ENCODE measurements at places on chromosomes 4 and X.

DNA sequence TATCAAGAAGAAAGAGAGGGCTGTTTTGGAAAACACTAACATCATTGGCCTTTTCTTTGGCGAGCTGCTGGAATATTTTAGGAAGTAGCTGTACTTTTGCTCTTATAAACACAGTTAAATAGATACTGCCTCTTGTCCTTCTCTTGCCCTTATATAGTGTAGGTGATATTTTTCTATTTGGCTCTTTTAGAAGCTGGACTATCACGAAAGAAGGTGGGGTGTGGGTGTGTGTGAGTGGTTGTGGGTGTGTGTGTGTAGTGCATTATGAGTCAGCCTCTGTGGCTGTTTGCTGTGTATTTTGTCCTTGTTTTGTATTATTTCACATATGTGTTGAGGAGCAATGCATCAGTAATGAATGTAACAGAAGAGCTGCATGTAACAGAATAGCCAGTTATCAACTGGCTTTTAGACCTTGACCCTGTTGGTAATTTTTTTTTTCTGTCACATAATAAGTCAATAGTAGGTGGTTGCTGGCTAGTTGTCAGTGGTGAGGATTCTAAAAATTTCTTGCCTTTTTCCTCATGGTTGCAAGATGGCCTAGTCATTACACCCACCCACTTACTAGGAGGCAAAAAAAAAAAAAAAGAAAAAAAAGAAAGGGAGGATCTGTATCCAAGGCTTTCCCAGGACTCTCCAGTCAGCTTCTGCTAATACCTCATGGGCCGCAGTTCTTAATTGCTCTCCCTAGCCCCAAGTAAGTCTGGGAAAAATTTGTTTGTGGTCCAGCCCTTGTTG, 23.8 kb downstream of the ARHGAP10 start:
- DNase-seq = no peak

DNA sequence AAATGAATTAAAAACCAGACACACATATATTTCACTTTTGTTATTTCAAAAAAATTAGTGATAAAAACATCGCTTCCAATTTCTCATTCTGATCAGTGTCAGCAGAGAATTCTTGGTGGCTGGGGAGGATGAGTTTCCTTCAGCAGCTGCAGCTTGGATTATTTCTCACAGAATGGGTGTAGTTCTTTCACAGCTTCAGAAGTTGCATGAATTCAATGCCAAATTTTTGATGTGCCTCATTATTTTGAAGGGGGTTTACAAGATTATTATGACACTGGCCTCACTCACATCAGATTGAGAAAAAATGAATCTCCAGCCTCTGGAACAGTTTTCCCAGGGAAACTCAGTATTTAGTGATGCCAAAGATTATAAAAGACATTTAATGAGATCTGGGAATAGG, 184.9 kb upstream of the WDFY3 start:
- DNase-seq = no peak

DNA sequence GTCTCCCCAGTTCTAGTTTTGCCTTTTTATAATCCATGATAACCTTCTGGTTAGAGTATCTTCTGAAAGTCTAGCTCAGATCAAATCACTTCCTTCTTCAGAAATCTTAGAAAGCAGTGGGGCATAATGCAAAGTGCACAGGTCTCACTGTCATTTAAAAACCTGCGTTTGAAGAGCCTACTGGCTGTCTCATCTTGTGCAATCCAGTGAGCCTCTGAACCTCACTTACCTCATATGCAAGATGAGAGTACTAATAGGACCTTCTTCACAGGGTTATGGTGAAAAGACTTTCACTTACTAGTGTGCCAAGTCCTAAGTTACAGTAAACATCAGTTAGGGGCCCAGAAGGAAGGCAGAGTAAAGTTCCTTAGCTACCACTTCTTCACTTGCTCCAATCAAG, 131.4 kb downstream of the ENOX2 start:
- DNase-seq = no peak

GRCh38 chr4:128847082-128847724, 37.7 kb downstream of the JADE1 start:
- no peak for DNase-seq

GRCh38 chr4:147481577-147482109, 746 bp downstream of the EDNRA start:
- no peak for DNase-seq

- DNase-seq = no peak
Observed at GRCh38 chr4:110417136-110417535, 58.8 kb upstream of the ENPEP start.

- no peak for DNase-seq
Observed at GRCh38 chrX:23782455-23782854, 518 bp upstream of the SAT1 start.

DNA sequence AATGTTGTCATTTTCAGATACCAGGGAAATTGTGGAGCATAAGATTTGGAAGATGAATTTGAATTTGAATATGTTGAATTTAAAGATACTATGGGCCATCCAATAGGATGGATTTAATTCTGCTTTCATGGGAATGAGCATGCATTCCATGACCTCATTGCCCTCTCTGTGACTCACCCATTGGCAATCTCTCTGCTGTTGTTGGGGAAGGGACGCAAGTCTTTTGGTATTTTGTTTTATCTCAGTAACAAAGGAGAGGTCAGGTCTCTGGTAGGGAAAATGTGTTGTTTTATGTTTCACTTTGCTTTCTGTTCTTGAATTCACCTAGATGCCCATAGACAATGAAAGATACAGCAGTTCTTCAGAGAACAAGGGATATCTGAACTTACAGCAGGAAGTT, 42.1 kb upstream of the MAGEA4 start:
- DNase-seq = peak; percentile 49

GRCh38 chr4:2077537-2078460, 18.7 kb downstream of the NAT8L start:
- no peak for DNase-seq

- DNase-seq = no peak
Observed at GRCh38 chr4:185566425-185566824, 31.1 kb upstream of the PDLIM3 start.

DNA sequence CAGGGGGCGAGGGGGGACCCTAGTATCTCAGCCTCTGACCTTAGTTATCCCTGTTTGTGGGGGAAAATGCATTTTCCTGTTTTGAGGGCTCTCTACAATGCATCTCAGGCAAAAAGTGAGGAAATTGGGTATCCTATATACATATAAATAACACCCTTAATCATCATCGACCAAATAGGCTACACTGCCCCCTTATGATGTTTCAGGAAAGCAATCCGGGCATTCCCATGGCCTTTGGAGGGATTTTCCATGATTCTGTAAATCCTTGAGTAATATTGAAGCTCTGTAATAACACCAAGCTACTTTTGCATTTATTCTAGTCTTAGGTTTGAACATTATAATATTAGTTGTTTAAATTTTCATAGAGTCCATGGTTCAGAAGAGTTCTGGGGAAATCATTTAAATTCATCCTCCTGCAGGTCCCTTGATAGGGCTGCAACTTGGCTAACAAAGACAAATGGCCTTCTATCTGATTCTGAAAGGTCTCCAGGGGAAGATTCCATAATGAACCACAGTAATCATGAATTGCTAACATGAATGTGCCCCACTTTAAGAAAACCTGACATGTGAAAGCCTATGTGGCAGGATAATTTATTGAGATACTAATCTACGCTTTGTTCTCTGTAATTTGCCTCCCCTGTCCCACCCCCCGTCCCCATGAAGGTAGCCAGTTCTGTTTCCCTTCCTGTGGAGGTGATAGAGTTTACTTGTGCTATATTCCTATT, 91.5 kb upstream of the SCOC start:
- DNase-seq = no peak

DNA sequence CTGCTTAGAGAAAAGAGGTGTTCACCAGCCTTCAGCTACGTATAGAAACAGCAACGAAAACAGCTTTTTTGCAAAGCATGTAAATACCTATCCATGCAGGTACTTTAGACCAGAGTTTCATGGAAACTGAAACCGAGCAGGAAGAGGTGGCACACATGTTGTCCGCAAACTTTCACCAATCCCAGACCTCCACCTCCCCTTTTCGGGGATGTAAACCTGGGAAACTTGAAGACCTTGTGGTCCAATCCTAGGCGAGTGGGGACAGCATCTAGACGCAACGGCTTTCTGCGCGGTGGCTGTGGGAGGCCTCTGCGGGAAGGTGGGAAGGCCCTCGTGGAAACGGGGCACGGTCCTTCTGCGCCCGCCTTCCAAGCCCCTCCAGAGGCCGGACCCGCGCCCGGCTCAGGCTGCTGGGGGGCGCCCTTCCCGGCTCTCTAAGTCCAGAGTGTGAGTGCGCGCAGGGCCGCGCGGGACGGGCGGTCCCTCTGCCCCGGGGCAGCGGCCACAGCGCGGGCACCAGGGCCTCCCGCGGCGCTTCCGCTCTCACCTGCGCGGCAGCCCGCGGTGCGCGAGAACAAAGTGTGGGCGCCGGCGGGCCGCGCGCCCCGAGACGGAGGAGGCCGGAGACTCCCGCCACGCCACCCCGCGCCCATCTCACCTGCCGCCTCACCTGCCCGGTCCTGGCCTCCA, 830 bp upstream of the SHROOM2 start:
- DNase-seq = no peak

- DNase-seq = no peak
Observed at GRCh38 chrX:16552546-16552945, 97.4 kb upstream of the S100G start.

DNA sequence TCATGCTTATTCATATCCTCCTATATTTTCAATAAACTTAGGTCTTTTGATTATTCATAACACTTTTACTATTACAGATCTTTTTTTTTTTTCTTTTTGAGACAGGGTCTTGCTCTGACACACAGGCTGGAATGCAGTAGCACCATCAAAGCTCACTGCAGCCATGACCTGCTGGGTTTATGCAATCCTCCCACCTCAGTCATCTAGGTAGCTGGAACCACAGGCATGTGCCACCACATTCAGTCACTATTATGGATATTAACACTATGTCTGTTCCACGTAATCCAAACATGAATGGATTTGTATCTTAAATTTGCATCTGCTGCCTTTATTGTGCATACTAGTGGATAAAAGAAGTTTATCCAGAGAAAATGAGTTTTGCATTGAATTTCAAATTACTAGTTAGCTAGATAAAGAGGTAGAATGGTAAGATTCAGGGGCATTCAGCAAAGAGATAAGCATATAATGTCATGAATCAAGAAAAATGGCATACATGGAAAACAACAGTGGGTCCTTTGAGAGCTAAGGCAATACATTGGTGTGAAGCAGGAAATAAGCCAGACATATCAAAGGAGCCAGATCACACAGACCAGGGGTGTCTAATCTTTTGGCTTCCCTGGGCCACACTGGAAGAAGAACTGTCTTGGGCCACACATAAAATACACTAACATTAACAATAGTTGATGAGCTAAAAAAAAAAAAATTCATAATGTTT, 13.9 kb downstream of the ANAPC10 start:
- DNase-seq = no peak

DNA sequence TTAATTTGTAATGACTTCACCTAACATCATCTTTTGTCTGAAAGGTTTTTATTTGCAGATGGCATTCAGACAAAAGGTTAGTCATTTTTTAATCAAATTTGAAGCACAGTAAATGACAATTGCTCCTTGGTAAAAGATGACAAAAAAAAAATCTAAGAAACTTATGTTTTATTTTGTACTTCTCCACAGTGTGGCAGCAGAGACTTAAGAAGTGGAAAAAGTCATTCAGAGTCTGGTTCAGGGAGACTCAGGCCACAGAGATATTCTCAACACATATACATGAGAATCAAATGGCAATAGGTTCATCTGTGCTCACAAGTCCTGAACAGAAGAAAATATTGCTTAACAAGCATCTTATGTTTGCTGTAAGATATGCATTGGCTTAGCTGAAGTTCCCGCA, 436.2 kb downstream of the KCNIP4 start:
- no peak for DNase-seq

- DNase-seq = peak; percentile 32
Observed at GRCh38 chrX:123339221-123339905, 155.3 kb downstream of the GRIA3 start.

GRCh38 chr4:52103319-52103718, 52.2 kb downstream of the SPATA18 start:
- DNase-seq = peak; percentile 37

GRCh38 chr4:100906973-100907372, 389.2 kb upstream of the EMCN start:
- DNase-seq = no peak

DNA sequence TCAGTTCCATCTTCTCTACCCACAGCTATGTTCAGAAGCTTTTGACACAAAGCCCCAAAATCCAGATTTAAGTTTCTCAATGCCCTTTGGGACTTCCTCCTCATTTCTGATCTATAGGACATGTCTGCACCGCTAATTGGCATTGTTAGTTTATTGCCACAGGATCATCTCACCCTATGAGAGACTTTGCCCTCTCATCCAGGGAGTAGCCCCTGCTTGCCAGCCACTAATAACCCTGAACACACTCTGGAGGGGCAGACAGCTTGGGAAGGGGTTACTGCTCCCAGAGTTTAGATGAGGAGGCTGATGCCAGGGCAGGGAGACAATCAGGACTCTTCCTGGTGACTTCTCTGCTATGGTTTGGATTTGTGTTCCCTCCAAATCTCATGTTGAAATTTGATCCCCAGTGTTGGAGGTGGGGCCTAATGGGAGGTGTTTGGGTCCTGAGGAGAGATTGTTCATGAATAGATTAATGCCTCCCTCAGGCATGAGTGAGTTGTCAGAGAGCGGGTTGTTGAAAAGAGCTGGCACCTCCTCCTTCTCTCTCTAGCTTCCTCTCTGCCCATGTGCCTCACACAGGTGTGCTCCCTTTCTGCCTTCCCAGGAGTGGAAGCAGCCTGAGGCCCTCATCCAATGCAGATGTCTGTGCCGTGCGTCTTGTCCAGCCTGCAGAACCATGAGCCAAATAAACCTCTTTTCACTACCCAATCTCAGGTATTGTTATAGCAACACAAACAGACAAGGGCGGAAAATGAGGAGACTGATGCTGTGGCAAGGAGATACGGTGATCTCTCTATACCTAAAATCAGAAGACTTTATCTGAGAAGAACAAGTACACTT, 3.6 kb upstream of the SCARB2 start:
- no peak for DNase-seq

GRCh38 chr4:74499986-74500781, 55.2 kb downstream of the AREG start:
- no peak for DNase-seq

DNA sequence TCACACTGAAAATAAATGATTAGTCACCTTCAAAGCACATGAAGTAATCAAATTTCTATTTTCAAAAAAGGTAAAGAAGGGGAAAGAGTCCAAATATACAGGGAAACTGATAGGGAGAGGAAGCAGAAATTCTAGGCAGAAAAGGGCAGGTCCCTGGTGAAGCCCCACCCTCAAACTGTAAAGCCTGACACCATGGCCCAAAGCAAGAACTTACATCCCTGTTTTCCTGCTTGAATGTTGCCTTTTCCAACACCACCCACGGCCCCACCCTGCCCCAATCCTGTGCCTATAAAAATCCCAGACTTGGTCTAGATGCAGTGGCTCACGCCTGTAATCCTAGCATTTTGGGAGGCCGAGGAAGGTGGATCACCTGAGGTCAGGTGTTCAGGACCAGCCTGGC, 361.8 kb downstream of the PPP3CA start:
- DNase-seq = no peak

- no peak for DNase-seq
Observed at GRCh38 chrX:13334491-13334890, 14.6 kb upstream of the ATXN3L start.

DNA sequence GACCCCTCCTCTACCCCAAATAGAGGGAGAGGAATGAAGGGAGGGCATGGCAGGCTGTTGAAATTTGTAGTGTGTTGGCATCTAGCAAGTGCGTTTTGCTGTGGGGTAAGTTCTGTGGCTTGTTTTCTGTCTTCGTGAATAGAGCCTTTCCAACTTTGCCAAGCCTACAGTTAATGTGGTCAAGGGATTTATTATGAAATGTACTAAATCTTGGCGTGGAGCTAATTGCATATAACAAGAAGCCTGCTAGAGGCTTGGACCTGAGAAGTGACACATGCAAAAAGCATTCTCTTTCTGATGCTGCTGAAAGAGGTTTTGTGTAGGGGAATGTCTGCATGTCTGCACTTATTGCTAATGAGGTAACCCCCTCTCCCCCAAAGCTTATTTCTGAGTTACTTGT, 132.2 kb downstream of the BMPR1B start:
- peak; percentile 83 for DNase-seq

All from fibroblast of skin of left quadriceps (primary cell).